ENCODE measurements at places on chromosomes 2 and 18.

DNA sequence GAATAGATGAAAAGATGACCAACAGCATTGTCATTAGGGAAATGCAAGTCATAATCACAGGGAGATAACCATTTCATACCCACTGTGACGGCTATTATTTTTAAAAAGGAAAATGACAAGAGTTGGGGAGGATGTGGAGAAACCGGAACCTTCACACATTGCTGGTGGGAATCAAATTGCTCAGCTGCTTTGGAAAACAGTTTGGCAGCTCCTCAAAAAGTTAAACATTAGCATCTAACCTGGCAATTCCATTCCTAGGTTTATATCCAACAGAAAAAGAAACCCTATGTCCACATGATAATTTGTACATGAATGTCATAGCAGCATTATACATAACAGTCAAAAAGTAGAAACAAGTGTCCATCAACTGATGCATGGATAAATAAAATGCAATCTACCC lies 58.2 kb downstream of the KCNG3 start:
- DNase-seq, result no peak

DNA sequence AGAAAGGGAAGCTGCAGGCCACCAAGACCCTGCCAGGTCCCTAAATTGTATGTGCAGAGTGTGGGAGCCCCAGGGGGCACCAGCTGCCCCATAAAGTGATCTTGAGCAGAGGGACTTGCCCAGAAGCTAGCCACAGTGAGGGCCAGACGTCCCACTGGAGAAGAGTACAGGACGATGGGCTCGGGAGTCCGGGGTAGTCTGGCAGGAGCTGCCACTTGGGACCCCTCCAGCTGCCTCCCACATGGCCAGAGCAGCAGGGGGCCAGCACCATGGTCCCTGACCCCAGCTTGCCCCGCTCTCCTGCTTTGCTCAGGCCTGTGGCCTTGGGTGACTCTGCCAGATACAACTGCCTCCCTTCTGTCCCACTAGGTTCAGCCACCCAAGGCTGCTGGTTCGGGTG lies 11.7 kb upstream of the LOXHD1 start:
- no peak for DNase-seq

DNA sequence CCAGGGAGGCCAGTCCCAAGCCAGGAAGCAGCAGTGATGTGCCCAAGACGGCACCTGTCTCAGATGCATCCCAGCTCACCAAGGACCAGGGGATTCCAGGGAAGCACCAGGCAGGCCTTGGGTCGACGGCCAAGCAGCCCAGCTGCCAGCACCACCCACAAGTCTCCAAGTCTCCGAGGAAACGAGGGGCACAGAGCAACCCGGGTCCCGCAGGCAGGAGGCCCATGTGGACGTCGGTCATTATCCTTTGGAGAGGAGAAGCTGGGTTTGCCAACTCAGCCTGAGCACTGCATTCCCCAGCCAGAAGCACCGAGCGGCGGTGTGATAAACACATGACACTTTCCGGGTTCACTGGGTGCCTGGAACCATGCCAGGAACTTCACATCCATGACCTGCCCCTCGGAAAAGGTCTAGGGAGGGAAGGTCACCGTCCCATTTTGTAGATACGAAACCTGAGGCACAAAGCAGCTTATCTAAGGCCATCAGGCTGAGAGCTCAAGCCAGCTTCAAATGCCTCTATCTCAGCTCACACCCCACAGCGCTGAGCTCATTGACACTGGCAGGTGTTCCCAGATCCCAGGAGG lies 104.5 kb downstream of the ZNF516 start:
- no peak for DNase-seq

- DNase-seq, result peak; percentile 75
These were observed at the start of gene MBP for GRCh38 chr18:77132369-77133050. Gene MBP, minus strand, starts transcription at chr18:77132783. Its CDS starts 27,522 bp downstream, at chr18:77105261.

GRCh38 chr18:48861181-48861708 lies 89.5 kb downstream of the SMAD7 start:
- no peak for DNase-seq

DNA sequence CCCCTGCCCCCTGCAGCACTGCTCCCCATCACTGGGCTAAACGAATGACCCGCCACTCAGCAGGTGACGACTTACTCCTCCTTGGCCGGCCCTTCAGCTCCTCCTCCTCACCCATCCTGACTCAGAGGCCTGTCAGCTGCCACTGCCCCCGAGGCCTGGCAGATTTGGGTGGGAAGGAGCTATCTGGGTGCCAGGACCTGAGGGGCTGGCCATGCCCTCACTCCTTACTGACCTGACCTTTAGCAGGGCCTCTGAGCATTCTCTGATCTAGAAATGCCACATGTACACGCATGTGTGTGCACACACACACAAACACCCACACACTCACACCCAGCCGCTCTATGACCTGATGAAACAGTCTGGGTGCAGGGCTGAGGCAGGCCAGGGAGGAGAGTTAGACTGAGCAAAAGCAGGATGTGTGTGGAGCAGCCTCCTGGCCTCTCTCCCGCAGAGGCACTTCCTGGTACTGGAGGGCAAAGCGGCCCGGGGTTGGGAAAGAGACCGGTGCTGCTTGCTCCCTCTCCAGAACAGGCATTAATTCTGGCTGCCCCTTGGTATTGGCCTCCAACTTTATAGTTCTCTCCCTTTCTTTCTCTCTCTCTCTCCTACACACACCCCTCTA lies 68.0 kb downstream of the ZFP36L2 start:
- DNase-seq, result peak; percentile 47

DNA sequence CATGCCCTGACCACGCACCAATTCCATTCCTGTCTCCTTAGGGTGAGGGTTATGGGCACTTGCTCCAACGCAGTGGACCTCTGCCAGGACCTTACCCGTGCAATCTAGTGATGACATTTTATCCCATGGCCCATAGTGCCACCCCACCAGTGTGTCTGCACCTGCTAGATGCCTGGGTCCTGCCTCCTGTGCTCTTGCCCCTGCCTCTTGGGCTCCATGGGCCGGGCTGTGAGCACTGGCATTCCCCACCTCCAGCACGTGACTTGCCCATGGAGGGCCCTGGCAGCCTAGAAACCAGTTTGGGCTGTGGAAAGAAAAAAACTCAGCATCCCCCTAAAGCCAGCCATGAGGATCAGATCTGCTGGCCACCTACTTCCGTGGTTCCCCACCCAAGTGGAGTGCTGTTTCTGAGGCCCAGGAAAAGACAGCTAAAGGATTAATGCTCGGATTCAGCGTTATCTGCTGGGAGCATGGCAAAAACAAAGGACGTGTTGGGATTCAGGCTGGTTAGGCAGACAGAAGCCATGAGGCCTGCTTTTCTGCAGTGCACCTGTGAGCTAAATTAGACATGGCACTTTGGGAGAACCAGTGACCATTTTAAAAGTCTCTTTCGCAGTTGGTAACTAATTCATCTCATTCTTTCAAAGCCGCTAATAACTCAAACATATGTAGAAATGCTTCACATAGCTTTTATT lies 129.2 kb downstream of the ALPK2 start:
- no peak for DNase-seq

DNA sequence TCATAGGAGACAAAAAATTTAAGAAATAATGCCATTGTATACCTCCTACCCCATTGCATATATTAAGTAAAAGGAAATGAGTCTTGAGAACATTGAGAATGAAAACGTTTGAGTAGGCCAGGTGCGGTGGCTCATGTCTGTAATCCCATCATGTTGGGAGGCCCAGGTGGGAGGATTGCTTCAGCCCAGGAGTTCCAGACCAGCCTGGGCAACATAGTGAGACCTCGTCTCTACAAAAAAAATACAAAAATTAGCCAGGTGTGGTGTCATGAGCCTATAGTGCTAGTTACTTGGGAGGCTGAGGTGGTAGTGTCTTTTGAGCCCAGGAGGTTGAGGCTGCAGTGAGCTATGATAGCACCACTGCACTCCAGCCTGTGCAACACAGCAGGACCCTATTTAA lies 107.7 kb upstream of the MGAT5 start:
- DNase-seq, result no peak

GRCh38 chr2:181697571-181697970 lies 17.3 kb upstream of the NEUROD1 start:
- no peak for DNase-seq

- no peak for DNase-seq
These were observed 3.6 kb upstream of the CHMP3 start for GRCh38 chr2:86566821-86567190.

GRCh38 chr18:27378431-27379095 lies 193.5 kb upstream of the CHST9 start:
- DNase-seq, result no peak

- no peak for DNase-seq
These were observed 313.3 kb downstream of the MBD2 start for GRCh38 chr18:53911200-53911599.

GRCh38 chr2:172693037-172693436 lies 42.6 kb upstream of the RAPGEF4 start:
- peak; percentile 90 for DNase-seq

- DNase-seq, result no peak
These were observed 50.7 kb upstream of the B3GNT7 start for GRCh38 chr2:231344851-231345250.

- DNase-seq, result no peak
These were observed 4.9 kb downstream of the INHBB start for GRCh38 chr2:120350801-120351320.

GRCh38 chr2:196594158-196594557 lies 45.4 kb upstream of the CCDC150 start:
- DNase-seq, result no peak

DNA sequence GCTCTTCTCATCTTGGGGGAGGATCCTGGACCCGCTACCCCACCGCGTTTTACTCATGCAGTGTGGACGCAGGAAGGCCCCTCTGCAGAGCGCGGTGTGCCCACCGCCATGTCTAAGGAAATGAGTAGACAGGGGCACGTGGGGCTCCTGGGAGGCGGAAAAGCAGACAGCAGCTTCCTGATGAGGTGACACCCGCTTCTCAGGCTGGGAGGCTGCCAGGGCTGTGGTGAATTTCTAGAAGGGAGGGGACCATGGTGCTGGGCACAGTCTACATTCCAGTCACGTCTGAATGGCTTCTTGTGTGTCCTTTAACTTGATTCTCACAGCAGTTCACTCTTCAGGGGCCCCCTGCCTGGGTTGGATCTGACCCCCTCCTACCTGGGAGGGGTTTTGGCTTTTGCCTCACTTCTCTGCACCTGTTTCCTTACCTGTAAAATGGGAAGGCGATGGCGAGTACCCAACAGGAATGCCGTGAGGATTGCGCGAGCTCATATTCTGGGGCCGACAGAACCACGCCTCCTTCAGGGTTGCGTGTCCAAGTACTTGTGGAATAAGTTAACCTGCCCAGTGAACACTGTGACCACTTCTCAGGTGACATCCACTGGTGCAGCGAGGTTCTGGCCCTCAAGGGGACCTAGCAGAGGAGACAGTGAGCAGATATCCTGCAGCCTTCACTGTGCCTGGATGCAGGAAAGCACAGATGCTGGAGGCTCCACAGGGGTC lies 32.3 kb upstream of the MBP start:
- no peak for DNase-seq

DNA sequence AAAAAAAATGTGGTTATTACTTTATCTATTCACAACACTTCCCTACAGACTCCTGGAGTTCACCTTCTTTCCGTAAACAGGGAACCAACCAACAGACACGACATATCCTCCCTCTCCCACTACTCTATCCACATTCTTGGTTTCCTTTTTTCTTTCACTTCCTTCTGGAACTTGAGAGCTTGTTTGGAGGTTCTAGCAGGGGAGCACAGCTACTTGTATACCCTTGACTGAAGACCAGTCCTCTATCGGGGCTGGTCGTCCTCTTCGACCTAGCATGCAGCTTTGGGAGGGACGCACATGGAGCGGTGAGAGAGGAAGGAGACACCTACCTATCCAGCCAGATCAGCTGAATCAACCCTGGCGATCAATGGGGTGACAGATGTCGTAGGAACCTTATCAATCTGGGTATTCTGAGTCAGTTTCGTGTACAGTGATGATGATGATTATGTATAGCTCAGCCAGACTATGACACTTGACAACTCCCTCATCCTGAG lies 43.5 kb upstream of the MSH2 start:
- DNase-seq, result no peak

- DNase-seq, result no peak
These were observed 16.2 kb upstream of the TMEM178A start for GRCh38 chr2:39649511-39649910.

DNA sequence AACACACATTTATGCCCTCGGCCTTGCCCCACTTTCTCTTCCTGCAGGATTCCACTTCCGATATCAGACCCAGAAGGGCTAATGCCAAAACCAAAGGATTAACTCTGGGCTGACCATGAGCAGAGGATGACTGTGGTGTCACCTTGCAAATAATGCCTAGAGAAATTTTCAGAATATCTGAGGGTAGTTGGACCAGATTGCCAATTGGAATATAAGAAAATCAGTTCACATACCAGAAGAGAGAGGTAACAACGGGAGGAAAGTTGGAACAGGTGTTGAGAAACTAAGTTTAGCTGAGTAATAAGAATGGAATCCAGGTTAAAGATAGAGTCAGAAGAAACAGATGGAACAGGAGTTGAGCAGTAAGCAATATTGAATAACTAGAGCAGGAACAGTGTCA lies 232.7 kb upstream of the UBE2E3 start:
- DNase-seq, result peak; percentile 30

- DNase-seq, result no peak
These were observed 517.9 kb downstream of the DPP10 start for GRCh38 chr2:114960389-114960788.

DNA sequence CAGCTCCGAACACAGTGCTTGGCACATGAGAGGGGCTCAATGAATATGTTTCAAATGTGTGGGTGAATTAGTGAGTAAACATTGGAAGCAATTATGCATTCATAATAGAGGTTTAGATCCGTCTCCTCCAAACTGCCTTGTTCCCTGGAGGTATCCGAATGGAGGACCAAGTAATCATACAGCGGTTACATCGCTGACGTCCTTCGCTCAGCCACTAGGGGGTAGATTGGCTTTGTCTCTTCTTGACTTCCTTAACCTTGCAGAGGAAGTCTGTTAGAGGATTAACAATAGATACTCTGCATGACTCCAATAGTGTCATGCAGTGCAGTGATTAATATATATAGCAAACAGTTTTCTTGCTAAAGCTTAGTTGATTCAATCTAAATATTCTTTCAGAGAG lies 517.0 kb downstream of the PTPRM start:
- DNase-seq, result no peak

DNA sequence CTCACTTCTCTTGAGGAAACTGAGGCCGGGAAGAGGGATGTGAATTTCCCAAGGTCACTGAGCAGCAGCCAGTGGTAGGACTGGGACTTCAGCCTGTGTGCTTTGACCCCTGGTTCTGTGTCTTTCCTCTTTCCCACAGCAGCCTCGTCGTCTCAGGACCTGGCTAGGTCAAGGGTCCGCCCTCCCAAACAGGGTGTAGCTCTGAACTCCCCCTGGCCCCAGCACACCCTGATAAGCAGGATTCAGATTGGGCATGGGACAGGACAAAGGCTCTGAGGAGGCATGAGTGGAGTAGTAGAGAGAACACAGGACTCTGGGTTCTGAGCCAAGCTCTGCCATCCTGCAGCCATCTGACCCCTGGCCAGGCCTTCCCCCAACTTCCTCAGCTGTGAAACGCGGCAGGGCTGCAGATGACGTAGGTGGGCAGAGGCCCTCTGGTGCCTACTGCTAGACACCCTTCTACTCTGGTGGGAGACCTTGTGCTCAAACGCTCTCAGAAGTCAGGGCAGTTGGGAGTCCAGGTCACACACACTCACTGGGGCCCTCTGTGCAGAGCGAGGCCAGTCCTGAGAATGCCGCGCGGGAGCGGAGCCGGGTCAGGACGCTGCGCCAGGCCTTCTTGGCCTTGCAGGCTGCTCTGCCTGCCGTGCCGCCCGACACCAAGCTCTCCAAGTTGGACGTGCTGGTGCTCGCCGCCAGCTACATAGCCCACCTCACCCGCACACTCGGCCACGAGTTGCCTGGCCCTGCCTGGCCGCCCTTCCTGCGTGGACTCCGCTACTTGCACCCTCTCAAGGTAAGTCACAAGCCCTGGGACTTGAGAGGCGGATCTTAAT lies 984 bp downstream of the TCF23 start:
- no peak for DNase-seq
